Fibroblast of mammary gland (primary cell): ENCODE measurements at places on chromosomes 13 and 19.
A peak's percentile ranks its signal among the peaks of the same experiment; 100 is the strongest.

GRCh38 chr13:40126306-40127085 lies 471.0 kb downstream of the COG6 start:
- DNase-seq = no peak

- DNase-seq = peak; percentile 7
Measured at GRCh38 chr13:87656306-87656705, 14.9 kb upstream of the SLITRK5 start.

- DNase-seq = no peak
Measured at GRCh38 chr13:23696610-23697009, 126.4 kb downstream of the TNFRSF19 start.

GRCh38 chr19:10742476-10742875 lies 24.6 kb downstream of the DNM2 start:
- DNase-seq = no peak

DNA sequence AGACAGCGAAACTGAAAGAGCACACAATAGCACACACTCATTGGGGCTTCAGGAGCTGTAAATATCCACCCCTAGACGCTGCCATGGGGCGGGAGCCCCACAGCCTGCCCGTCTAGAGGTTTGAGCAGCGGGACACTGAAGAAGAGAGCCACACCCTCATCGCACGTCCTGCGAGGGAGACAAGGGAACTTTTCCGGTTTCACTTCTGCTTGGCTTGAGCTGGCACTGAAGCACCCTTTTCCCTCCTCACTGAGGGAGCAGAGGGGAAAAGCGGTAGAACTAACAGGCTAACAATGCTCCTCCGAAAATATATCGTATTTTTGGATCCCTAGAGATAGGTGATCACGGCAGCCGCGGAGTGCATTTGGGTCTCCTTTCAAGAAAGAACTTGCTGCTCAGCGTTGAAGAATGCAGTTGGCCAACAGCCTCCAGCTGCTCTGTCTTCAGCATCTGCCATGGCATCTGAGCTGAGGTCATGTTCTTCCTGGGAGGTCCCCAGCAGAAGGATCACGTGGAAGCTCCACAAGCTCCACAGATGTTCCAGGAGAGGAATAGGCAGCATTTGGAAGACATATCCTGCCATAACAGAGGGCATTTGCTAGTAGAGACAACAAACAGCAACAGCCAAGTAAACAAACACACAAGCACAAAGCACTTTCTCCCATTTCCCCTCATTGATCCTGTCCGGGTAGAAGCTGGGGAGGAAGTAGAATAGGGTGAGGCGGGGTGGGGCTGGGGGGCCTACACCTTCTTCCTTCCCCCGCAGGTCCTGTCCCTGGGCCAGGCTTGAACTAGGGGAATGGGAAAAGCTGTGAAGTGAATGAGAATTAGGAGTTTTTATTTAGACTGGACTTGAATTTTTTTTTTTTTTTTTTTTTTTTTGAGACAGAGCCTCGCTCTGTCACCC lies 44.8 kb upstream of the ALOX5AP start:
- peak; percentile 98 for DNase-seq

GRCh38 chr13:51802631-51803418 lies 1.1 kb downstream of the DHRS12 start:
- DNase-seq = no peak

DNA sequence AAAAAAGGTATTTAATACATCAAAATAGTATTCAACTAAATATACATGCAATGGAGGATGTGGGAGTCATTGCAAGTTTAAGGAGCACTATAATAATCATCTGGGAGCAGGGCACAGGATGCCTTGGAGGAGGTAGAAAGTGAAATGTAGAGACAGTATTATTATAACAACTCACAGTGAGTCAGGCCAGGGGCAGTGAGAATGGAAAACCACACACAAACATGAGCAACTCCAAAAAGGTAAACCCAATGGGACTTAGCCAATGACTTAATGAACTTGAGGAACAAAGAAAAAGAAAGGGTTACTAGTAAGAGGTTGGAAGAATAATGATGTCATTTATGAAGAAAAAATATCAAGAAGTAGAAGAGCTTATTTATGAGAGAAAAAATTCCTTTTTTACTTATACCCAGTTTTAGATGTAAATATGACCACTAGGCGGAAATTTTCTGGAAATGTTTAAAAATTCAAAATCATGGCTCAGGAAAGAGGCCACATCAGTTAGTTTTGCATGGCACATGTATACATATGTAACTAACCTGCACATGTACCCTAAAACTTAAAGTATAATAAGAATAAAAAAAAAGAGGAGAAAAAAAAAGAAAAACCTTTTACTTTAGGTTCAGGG lies 389.3 kb downstream of the SUCLA2 start:
- peak; percentile 75 for DNase-seq

DNA sequence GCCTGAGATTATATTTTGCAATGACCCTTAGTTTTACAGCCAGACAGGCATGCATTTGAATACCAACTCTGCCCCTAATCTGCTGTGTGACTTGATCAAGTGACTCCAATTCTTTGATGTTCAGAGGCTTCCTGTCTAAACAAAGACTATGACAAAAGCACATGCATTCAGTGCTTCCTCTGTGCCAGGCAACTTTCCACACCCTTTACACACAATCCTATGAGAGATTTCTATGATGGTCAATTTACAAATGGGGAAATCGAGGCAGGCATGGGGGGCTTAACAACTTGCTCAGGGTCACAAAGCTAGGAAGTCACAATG lies 3.7 kb upstream of the LYPD3 start:
- no peak for DNase-seq

- DNase-seq = no peak
Measured at GRCh38 chr19:55696301-55697068, 21.5 kb downstream of the EPN1 start.

GRCh38 chr13:41488124-41488523 lies 30.8 kb downstream of the RGCC start:
- DNase-seq = no peak

DNA sequence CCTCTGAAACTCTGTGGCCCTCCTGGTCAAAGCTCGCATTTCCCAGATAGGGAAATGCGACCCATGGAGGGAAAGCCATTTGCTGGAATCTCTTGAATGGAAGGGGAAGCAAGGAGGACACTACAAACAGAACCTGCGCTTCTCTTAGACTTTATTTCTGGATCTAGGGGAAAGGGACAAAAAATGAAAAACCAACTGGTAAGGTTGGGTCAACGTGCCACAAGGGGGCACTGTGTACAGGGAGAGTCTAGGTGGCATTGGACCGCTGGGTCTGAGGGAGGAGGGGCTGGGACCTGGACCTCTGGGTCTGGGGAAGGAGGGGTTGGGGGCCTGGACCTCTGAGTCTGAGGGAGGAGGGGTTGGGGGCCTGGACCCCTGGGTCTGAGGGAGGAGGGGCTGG lies 5.0 kb downstream of the KLK4 start:
- peak; percentile 23 for DNase-seq

GRCh38 chr13:68417801-68418200 lies 1187.7 kb upstream of the PCDH9 start:
- no peak for DNase-seq

GRCh38 chr13:50140153-50140552 lies 124.9 kb downstream of the KCNRG start:
- DNase-seq = no peak
